Activated CD8-positive, alpha-beta T cell treated with anti-CD3 and anti-CD28 coated beads for 36 hours (primary cell): ENCODE measurements at places on chromosomes 13 and 19.

DNA sequence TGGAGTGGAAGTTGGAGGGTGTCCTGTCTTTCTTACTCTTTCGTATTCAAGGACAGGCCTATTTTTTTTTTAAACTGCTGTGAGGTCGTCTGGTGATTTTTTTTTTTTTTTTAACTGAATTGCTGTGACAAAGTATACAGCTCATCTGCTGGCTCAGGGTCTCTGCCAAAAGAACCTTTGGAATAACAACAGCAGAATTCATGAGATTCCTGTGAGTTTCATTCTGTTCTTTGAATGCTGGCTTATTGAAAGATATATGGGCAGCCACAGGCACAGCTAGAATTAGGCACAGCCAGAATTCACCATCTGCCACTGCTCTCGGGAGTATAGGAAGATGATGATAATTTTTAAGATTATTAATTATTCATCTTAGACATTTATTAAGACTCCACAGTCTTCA lies 21.4 kb upstream of the FRY start:
- no peak for DNase-seq

GRCh38 chr19:16327911-16328823 lies 3.5 kb downstream of the KLF2 start:
- peak; percentile 65 for DNase-seq

DNA sequence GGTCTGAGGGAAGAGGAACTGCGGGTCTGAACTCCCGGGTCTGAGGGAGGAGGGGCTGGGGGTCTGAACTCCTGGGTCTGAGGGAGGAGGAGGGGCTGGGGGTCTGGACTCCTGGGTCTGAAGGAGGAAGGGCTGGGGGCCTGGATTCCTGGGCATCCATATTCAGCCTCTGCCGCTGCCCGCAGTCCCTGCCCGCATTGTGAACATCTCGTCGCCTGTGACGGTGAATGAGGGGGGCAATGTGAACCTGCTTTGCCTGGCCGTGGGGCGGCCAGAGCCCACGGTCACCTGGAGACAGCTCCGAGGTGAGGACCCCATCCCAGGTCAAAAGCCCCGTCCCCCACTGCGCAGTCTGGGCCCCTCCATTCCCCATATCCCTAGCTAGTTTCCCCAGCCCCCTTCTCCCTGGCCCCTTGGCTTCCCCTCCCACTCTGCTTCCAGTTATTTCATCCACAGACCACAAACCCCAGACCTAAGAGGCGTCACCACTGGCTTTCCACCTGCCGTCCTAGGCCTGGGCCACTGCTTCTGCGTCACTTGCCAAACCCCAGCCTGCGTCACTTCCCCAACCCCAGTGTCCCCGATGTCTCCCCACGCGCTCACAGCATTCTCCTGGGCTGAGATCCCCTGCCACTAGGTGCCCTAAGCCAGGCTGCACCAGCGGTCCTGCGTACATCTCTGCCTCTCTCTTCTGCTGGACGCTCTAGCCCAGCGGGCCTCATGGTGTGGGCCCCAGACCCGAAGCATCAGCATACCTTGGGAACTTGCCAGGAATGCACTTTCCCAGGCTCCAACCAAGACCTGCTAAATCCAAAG lies 13.9 kb downstream of the IGLON5 start:
- DNase-seq, result peak; percentile 52

- DNase-seq, result no peak
Observed at GRCh38 chr19:40717325-40717879, 490 bp downstream of the ITPKC start.

DNA sequence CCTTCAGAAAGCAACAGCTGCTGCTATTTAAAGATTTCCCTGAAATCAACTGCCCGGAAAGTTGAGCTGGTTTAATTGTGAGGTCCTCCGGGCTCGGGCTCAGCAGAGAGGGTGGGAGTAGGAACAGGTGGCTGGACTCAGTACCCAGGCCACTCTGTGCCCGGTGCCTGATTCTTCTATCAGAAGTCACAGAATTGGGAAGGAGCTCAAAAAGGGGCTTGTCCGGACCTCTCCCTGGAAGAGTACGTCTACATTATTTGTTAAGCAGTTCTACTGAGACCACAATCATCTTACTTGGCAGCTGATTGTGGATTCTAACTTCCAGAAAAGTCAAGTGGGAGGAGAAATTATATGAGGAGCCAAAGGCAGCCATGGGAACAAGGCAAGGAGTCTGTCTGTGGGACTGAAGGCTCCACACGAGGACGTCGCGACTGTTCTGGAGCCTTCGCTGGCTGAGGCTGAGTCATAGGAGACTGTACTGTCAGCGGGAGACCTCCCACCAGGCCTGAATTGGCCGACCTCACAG lies 91.7 kb upstream of the ANKRD10 start:
- no peak for DNase-seq

GRCh38 chr19:57850553-57851017 lies 926 bp downstream of the ZNF587 start:
- peak; percentile 44 for DNase-seq

- DNase-seq, result peak; percentile 73
Observed at GRCh38 chr13:110644892-110645521, 29.7 kb downstream of the NAXD start.

DNA sequence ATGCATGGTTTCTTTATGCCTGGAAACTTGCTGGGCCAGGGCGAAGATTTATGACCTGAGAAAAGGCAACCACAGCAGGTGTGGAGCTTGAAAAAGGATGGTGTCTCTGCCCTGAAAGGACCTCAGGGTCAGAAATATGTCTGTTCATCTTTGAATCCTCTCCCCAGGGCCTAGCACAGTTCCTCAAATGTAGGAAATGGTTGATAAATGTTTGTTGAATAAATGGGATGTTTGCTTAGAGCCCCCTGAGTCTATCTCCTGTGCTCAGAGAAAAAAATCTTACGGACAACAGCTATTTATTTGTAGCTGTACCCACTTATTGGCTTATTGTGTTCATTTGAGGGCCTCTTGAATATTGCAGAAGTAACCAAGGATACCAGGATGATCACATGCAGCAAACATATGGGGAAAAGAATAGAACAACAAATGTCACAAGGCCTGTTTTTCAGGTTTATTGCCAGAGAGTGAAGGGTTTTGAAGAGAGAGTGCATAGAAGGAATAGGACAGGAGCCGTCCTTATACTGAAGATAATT lies 114.5 kb downstream of the KLF5 start:
- no peak for DNase-seq

DNA sequence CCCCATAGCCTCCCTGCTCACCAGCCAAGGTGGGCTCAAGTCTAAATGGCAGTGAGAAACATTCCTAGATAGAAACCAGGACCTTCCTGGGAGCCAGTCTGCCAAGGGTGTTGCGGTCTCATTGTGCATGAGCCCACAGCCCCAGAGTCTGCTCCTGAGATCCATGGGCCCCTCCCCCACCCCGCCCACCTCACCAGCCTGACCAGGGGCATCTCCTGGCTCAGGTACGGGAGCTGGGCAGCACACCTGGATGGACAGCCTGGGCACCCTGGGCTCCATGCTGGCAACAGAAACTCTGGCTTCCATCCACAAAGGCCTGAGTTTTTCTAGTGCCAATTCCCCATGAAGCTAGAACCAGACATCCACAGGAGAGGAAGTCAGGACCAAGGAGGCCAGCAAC lies 65.6 kb downstream of the RAB20 start:
- no peak for DNase-seq

DNA sequence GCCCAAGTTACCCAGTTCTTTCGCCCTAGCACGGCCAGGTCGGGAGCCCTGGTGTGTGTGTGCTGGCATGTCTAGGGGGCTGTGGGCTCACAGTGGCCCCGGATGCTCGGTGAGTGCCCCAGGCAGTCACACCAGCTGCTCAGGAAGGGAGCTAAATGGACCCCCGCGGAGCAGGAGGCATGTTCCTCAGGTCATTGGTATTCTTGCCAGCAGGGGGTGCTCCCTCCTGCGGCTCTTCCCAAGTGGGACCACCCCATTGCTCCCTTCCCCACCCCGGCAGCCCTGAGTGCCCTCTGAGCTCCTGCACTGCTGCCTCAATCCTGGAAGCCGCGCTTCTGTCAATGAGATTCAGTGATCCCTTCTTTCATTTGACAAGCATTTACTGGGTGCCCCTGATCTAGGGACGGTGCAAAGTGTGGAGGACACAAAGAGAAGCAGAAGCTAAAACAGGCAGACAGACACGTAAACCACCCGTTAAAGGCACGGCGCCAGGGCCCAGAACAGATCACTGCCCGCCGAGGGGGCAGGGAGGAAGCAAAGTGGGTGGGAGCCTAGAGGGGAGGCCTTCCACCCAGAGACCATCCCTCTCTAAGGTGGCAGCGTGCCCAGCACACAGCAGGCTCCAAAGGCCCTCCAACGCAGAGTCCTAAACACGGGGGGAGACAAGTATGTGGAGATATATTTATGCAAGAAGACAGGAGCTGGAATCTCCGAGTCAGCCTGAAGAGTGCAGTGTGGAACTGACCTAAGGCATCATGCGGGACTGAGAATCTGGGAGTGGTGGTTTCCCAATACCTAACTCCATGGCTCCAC lies 5.2 kb upstream of the ADPRHL1 start:
- DNase-seq, result peak; percentile 30

DNA sequence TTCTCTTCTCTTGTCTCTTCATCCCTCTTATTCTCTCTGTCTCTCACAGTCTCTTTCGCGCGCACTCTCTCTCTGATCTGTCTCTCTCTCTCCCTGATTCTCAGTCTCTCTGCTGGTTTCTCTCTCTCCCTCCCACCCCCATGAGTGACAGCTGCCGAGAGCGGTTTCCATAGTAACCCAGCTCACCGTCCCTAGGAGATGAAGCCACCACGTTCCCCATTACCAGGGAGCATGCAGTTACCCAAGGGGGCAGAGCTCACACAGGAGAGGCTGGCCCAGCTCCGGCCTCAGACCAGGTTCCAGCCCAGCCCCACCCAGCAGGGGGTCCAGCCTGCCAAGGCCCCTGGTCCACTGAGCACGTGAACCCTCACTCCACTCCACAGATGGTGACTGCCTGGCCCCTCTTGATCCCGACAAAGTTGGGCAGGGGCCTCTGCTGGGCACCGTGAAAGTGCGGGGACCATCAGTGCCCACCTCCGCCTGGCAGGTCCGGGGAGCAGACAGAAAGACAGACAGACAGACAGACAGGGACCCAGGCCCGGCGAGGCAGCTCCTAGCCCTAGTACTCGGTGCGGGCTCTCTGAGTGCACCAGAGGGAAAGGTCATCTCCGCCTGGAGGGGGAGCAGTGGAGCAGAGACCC lies 50.6 kb downstream of the CELF5 start:
- peak; percentile 69 for DNase-seq

- DNase-seq, result no peak
Observed at GRCh38 chr19:55176076-55176475, 4.0 kb downstream of the SYT5 start.

DNA sequence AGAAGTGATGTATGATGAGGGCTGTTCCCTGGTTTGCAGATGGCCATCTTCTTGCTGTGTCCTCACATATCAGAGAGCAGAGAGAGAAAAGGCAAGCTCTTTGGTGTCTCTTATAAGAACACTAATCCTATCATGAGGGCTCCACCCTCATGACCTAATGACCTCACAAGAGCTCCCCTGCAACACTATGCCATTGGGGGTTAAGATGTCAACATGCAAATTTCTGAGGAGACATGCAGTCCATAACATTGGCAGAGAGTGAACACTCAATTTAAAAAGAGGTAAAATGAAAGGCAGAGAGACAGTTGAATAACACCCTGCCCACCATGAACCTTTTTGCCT lies 10.9 kb downstream of the FAM187B start:
- no peak for DNase-seq

DNA sequence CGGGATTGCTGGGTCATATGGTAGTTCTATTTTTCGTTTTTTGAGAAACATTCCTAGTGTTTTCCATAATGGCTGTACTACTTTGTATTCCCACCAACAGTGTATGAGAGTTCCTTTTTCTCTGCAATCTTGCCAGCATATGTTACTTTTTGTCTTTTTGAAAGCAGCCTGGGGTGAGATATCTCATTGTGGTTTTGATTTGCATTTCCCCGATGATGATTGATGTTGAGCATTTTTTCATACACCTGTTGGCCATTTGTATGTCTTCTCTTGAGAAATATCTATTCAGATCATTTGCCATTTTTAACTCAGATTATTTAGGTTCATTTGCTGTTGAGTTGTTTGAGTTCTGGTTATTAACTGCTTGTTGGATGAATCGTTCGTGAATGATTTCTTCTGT lies 18.5 kb upstream of the ATP12A start:
- no peak for DNase-seq

DNA sequence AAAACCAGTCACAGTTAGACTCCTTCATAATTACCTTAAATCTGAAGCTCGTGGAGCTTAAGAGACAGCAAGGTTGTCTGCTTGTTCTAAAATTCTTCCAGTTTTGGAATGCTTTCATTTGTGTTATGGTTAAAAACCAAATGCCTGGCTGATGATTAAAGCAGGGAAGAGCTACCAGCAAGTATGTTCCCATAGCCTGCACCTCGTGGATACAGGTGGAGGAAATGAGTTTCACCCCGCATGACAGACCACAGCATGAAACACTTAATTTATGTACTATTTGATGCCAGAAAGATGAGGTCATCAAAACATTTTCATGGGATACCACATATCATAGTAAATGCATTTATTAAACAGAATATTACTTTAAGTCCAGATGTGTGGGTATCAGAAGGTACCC lies 416 bp upstream of the DOCK9 start:
- no peak for DNase-seq

DNA sequence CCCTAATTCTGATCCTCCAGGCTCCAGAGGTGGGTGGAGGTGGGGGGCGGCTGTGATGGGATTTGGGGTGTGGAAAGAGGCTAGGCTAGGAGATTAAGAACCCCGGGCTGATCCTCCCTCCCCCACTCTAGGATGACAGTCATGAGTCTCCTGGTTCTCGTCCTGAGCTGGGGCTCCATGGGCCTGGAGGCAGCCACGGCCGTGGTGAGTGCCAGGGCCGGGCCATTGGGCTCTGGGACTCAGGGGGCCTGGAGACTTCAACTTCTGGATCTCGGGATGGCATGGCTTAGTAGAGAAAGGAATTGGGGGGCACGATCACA lies 13.9 kb downstream of the TTYH1 start:
- DNase-seq, result no peak

DNA sequence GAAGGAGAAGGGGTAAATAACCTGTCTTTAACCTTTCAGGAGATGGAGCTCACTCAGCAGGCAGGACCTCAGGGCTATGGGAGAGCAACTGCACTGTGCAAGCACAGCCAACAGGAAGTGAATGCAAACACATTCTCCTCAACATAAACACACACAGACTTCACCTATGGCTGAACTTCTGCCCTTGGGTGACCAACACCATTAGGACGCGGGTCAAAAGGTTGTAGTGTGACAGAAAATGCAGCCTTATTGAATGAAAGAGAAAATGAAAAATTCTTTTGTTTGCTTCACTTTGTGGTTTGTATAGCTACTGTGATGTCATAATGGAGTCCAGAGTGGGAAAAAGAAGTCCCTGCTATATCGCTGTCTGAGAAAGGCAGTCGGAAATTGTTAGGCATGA lies 323.0 kb downstream of the NDFIP2 start:
- DNase-seq, result no peak

GRCh38 chr19:2791876-2792275 lies 6.6 kb downstream of the THOP1 start:
- DNase-seq, result no peak

GRCh38 chr19:47272448-47273312 lies 2.0 kb upstream of the INAFM1 start:
- DNase-seq, result peak; percentile 71
